Upper lobe of left lung (tissue), 6 donors: ENCODE measurements at places on chromosomes 1 and 21. TPM values are rescaled to one million over a fixed set of nuclear protein-coding genes. Genes with fewer than 3 reads are reported as not detected.

S100A3 gene
- 2.0 TPM for total RNA-seq

- H3K36me3 ChIP-seq = peaks cover 3% of the 10 kb centered on the region
- DNase-seq = no peak
- no peaks in the 10 kb centered on the region for H3K4me1 ChIP-seq
- no peaks in the 10 kb centered on the region for H3K27me3 ChIP-seq
Observed at GRCh38 chr1:211985556-211986264, 49.6 kb downstream of the INTS7 start.

HECTD3 gene
- 57.9 TPM for total RNA-seq

- no peaks in the 10 kb centered on the region for H3K4me1 ChIP-seq
- H3K27ac ChIP-seq = no peak overlapping the region
- no peaks in the 10 kb centered on the region for H3K27me3 ChIP-seq
- DNase-seq = no peak
- no peak overlapping the region for H3K4me3 ChIP-seq
- H3K36me3 ChIP-seq = no peaks in the 10 kb centered on the region
Observed at GRCh38 chr1:38213646-38214434, 167.2 kb upstream of the POU3F1 start.

ANXA9 gene
- 1.2 TPM for total RNA-seq

DNA sequence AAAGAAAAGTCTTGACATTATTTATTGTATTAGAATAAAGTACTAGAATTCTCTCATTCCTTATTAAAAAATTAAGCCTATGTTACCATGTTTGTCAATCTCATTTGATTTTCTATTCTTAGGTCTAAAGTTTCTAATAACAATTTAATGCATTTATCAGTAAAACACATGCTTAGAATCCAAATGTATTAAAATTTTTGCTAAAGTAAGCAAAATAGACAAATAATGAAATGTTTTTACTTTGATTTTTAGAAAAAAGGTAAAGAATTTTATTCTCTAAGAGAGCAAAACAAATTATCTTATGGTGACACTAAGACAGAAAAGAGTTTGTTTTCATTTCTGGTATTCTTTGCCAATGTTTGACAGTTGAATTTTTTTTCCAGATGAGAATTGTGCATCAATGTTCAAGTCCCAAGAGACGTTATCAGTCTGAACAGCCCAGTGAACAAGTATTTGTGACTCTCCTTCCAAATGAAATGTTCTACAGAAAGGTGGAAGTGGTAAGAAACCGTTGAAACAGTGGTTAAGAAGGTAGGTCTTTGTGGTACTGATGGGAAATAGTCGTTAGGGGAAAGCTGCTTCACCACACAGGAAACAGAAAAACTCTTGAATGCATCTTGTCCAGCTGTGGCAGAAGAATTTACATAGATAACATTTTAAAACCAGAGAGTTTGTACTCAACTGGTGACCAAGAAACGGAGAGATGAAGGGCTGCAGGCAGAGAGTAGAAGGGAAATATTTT, 402.5 kb downstream of the PTPRC start:
- no peak overlapping the region for H3K4me3 ChIP-seq
- H3K36me3 ChIP-seq = no peaks in the 10 kb centered on the region
- no peaks in the 10 kb centered on the region for H3K27me3 ChIP-seq
- DNase-seq = no peak

- H3K4me3 ChIP-seq = no peak overlapping the region
- H3K27me3 ChIP-seq = no peaks in the 10 kb centered on the region
- peaks cover 87% of the 10 kb centered on the region for H3K36me3 ChIP-seq
- peaks cover 5% of the 10 kb centered on the region for H3K4me1 ChIP-seq
Observed at GRCh38 chr1:26571381-26571780, 41.8 kb downstream of the RPS6KA1 start.

DNA sequence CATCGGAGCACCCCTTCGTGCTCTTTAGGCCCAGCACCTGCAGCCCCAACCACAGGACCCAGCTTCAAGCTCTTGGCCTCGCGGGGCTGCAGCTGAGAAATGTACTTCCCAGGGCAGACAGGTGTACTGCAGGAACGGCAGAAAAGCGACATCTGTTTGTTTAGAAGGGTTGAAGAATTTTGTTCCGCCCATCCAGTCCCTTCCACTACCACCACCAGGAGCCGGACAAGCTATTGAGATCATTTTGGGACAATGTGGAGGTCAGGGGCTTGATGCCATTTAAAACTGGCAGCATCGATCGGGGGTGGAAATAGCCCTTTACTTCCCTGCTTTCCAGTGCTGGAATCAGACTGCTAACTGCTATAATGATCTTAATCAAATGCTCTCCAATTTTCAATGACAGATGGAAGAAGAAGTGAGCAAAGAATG, 1.7 kb downstream of the SERTAD4 start:
- H3K36me3 ChIP-seq = no peaks in the 10 kb centered on the region
- H3K27me3 ChIP-seq = peaks cover 18% of the 10 kb centered on the region
- H3K4me1 ChIP-seq = peaks cover 17% of the 10 kb centered on the region
- no peak for DNase-seq
- H3K27ac ChIP-seq = peak overlapping the region; percentile 79

DNA sequence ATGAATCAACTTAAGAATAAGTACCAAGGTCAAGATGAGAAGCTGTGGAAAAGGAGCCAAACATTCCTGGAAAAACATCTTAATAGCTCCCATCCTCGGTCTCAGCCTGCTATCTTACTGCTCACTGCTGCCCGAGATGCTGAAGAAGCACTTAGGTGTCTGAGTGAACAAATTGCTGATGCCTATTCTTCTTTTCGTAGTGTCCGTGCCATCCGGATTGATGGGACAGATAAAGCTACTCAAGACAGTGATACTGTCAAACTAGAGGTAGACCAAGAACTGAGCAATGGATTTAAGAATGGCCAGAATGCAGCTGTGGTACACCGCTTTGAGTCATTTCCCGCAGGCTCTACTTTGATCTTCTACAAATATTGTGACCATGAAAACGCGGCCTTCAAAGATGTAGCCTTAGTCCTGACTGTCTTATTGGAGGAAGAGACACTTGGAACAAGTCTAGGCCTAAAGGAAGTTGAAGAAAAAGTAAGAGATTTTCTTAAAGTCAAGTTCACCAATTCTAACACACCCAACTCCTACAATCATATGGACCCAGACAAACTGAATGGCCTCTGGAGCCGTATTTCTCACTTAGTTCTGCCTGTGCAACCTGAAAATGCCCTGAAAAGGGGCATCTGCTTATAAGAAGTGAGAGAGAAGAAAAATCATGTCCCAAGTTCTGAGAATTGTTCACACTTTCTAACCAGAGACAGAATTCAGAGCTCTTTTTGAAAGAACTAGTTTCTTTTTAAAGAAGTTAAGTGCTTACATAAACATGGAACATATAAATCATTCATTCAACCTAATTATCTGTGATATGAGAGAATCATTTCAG, 35.7 kb downstream of the TOR1AIP1 start:
- H3K36me3 ChIP-seq = peaks cover 49% of the 10 kb centered on the region
- H3K4me3 ChIP-seq = no peak overlapping the region
- DNase-seq = no peak

HIVEP3 gene
- 23.0 TPM for total RNA-seq

TNFRSF4 gene
- 0.46 TPM for total RNA-seq

GRCh38 chr1:171366816-171367215, 52.8 kb downstream of the FMO4 start:
- DNase-seq = no peak
- H3K36me3 ChIP-seq = no peaks in the 10 kb centered on the region
- no peak overlapping the region for H3K27ac ChIP-seq
- no peak overlapping the region for H3K4me3 ChIP-seq
- no peaks in the 10 kb centered on the region for H3K4me1 ChIP-seq

HES4 gene
- 37.5 TPM for total RNA-seq
